ENCODE measurements at places on chromosomes 7 and 10. TPM values are rescaled to one million over a fixed set of nuclear protein-coding genes. Genes with fewer than 3 reads are reported as not detected.

DNA sequence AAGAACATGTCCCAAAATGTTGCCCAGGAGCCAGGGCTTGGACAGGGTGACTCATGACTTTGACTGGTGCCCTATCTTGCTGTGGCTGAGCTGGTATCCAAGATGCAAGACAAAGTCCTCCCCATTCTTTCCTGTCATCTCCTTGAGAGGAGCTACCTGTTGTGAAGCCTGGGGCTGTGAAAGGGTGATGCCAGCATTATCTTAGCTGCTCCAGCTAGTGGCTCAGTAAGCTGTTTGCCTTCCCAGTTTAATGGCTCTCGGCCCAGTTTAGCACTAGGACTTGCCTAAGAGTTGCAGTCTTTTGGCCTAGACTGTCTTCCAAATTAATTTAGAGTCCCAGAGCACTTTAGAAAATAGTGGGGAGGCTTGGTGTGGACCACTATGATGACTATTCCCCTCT, 424.3 kb upstream of the NRG3 start:
- no peak overlapping the region for H3K27ac ChIP-seq
- no peaks in the 10 kb centered on the region for H3K4me1 ChIP-seq
- H3K27me3 ChIP-seq = no peaks in the 10 kb centered on the region
- H3K4me3 ChIP-seq = no peak overlapping the region
- H3K36me3 ChIP-seq = no peaks in the 10 kb centered on the region
- no peak for DNase-seq

DNA sequence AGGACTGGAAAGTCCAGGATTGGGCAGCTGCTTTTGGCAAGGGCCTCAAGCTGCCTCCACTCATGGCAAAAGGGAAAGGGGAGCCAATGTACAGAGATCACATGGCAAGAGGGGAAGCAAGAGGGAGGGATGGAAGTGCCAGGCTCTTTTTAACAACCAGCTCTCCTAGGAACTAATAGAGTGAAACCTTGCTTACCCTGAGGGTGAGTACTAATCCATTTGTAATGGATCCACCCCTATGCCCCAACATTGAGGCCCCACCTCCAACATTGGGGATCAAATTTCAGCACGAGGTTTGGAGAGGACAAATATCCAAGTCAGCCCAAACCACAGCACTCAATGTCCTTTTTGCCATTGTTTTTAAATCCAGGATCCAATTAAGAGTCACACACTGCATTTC, 12.5 kb downstream of the HABP2 start:
- DNase-seq = no peak
- H3K36me3 ChIP-seq = no peaks in the 10 kb centered on the region
- H3K27ac ChIP-seq = no peak overlapping the region
- no peak overlapping the region for H3K4me3 ChIP-seq

GRCh38 chr7:3892686-3893085, 591.6 kb downstream of the SDK1 start:
- no peak overlapping the region for H3K27ac ChIP-seq
- H3K4me3 ChIP-seq = no peak overlapping the region
- no peak for DNase-seq
- H3K27me3 ChIP-seq = no peaks in the 10 kb centered on the region
- no peaks in the 10 kb centered on the region for H3K36me3 ChIP-seq
- H3K4me1 ChIP-seq = peaks cover 6% of the 10 kb centered on the region

LBX1 gene
- not detected for total RNA-seq

GRCh38 chr7:159091041-159091440, 53.6 kb downstream of the VIPR2 start:
- no peaks in the 10 kb centered on the region for H3K27me3 ChIP-seq
- H3K4me1 ChIP-seq = no peaks in the 10 kb centered on the region
- peak; percentile 57 for DNase-seq
- no peaks in the 10 kb centered on the region for H3K36me3 ChIP-seq
- no peak overlapping the region for H3K4me3 ChIP-seq
- no peak overlapping the region for H3K27ac ChIP-seq

DNA sequence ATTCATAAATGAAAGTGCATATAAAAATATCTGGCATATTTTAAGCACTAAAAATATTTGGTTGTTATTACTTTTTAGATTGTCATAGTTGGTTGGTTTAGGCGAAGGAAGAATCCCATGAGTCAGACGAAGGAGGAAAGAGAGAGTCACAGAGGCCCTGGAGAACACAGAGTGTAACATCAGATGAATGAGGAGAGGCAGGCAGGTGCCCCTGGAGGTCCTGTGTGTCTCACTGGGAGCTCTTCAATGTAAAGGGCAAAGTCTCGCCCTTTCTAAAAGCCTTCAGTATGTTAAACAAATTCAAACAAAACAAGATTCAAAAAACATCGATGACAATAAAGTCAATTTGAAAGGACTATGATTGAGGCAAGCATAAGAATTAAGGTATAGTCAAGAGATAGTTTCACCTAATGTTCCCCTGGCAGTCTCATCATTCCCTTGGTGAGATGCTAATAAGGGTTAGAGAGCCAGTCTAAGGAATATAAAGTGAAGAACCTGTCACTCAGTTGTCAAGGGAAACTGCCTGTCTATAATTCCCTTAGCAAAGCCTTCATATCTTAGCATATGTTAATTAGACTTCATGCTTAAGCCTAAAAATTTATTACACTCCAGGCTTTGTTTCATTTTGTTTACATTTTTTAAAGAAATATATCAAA, 194.3 kb downstream of the TPK1 start:
- no peaks in the 10 kb centered on the region for H3K36me3 ChIP-seq
- H3K4me1 ChIP-seq = no peaks in the 10 kb centered on the region
- H3K4me3 ChIP-seq = no peak overlapping the region

- no peak for DNase-seq
- H3K4me3 ChIP-seq = no peak overlapping the region
- H3K4me1 ChIP-seq = peaks cover 15% of the 10 kb centered on the region
- no peaks in the 10 kb centered on the region for H3K36me3 ChIP-seq
- no peaks in the 10 kb centered on the region for H3K27me3 ChIP-seq
Observed at GRCh38 chr10:12719365-12719764, 282.1 kb downstream of the CCDC3 start.

DNA sequence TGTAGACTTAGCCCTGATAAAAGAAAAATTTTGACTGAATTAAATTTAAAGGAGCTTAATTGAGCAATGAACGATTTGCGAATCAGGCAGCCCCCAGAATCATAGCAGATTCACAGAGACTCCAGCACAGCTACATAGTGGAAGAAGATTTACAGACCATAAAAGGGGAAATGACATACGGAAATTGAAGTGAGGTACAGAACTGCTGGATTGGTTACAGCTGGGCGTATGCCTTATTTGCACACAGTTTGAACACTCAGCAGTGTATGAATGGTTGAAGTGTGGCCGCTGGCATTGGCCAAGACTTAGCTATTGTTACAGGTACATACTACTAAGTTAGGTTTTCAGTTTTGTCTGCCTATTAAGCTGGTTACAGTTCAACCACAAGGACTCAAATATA, 433.5 kb upstream of the CELF2 start:
- H3K27me3 ChIP-seq = no peaks in the 10 kb centered on the region
- H3K4me3 ChIP-seq = no peak overlapping the region
- no peaks in the 10 kb centered on the region for H3K36me3 ChIP-seq
- H3K27ac ChIP-seq = no peak overlapping the region

- no peak overlapping the region for H3K4me3 ChIP-seq
- H3K27me3 ChIP-seq = no peaks in the 10 kb centered on the region
- H3K36me3 ChIP-seq = no peaks in the 10 kb centered on the region
Observed at GRCh38 chr7:146636581-146636980, 520.0 kb downstream of the CNTNAP2 start.

DNA sequence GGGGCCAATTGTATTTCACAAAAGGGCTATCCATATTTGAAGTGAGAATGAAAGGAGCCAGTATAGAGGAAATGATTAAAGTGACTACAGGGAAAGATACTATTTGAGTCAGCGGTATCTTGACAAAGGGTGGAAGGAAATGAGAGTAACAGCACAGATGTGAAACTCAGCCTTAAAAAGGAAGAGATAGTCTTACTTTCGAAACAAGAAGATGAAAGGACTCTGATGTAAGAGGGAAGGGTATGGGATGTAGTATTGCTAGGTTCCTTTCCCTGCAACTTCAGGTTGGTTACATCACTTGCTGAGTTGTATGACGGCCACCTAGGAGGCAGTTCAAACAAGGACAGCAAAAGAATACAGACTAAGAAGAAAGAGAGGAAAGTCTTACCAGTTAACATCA, 13.7 kb downstream of the CISD1 start:
- no peaks in the 10 kb centered on the region for H3K4me1 ChIP-seq
- H3K27ac ChIP-seq = peak overlapping the region; percentile 79
- no peaks in the 10 kb centered on the region for H3K27me3 ChIP-seq

DNA sequence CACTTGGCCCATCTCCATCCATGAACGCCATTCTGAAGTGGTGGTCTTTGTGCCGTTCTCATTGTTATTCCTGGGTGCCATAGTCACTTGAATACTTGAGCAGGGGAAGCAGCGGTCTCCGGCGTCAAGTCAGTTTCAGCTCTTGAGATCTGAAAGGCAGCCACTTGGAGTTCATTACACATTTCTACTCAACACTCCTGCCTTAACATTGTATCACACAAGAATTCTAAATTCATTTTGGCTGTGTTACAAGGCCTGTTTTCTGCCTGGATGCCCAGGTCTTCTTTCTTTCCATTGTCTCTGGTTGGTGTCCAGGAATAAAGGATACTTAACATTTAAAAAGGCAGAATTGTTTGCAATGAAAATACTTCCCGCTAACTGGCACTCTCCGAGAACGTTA, 69.0 kb upstream of the RAB11FIP2 start:
- H3K27ac ChIP-seq = no peak overlapping the region
- no peak overlapping the region for H3K4me3 ChIP-seq
- H3K4me1 ChIP-seq = no peaks in the 10 kb centered on the region
- no peaks in the 10 kb centered on the region for H3K27me3 ChIP-seq

ACTL6B gene
- total RNA-seq = not detected

- no peaks in the 10 kb centered on the region for H3K27me3 ChIP-seq
- H3K36me3 ChIP-seq = peaks cover 29% of the 10 kb centered on the region
- peaks cover 18% of the 10 kb centered on the region for H3K4me1 ChIP-seq
- DNase-seq = peak; percentile 95
- H3K27ac ChIP-seq = peak overlapping the region; percentile 99
- peak overlapping the region; percentile 98 for H3K4me3 ChIP-seq
Observed at GRCh38 chr10:73810735-73811465, 498 bp downstream of the NDST2 start.

SVOPL gene
- total RNA-seq = not detected

GRCh38 chr10:33660329-33660728, 325.9 kb upstream of the NRP1 start:
- H3K27me3 ChIP-seq = no peaks in the 10 kb centered on the region
- H3K36me3 ChIP-seq = no peaks in the 10 kb centered on the region
- no peak overlapping the region for H3K4me3 ChIP-seq
- DNase-seq = no peak
- H3K4me1 ChIP-seq = peaks cover 26% of the 10 kb centered on the region

- no peaks in the 10 kb centered on the region for H3K27me3 ChIP-seq
- H3K4me3 ChIP-seq = no peak overlapping the region
- DNase-seq = no peak
- H3K4me1 ChIP-seq = peaks cover 10% of the 10 kb centered on the region
- no peak overlapping the region for H3K27ac ChIP-seq
Observed at GRCh38 chr10:8437896-8438295, 383.4 kb downstream of the GATA3 start.

GRCh38 chr7:90817151-90817550, 221.0 kb downstream of the CDK14 start:
- DNase-seq = no peak
- no peak overlapping the region for H3K27ac ChIP-seq
- no peaks in the 10 kb centered on the region for H3K27me3 ChIP-seq
- H3K4me3 ChIP-seq = no peak overlapping the region

GRCh38 chr10:79022565-79023230, 46.1 kb upstream of the ZMIZ1 start:
- H3K4me3 ChIP-seq = no peak overlapping the region
- peaks cover 10% of the 10 kb centered on the region for H3K4me1 ChIP-seq
- peak; percentile 75 for DNase-seq
- no peaks in the 10 kb centered on the region for H3K36me3 ChIP-seq
- H3K27me3 ChIP-seq = no peaks in the 10 kb centered on the region
- no peak overlapping the region for H3K27ac ChIP-seq

GRCh38 chr7:13797545-13797944, 191.9 kb downstream of the ETV1 start:
- DNase-seq = no peak
- H3K4me1 ChIP-seq = no peaks in the 10 kb centered on the region
- H3K27me3 ChIP-seq = no peaks in the 10 kb centered on the region
- H3K36me3 ChIP-seq = no peaks in the 10 kb centered on the region

TMEM176B gene
- 74.1 TPM for total RNA-seq

GRCh38 chr7:116952635-116953371, 498 bp upstream of the ST7 start:
- peaks cover 40% of the 10 kb centered on the region for H3K4me1 ChIP-seq
- H3K36me3 ChIP-seq = no peaks in the 10 kb centered on the region
- peak overlapping the region; percentile 91 for H3K27ac ChIP-seq
- H3K4me3 ChIP-seq = peak overlapping the region; percentile 66
- no peaks in the 10 kb centered on the region for H3K27me3 ChIP-seq

- H3K27ac ChIP-seq = no peak overlapping the region
- H3K4me3 ChIP-seq = no peak overlapping the region
- H3K4me1 ChIP-seq = no peaks in the 10 kb centered on the region
- no peaks in the 10 kb centered on the region for H3K36me3 ChIP-seq
Observed at GRCh38 chr7:70856901-70857630, 274.9 kb upstream of the GALNT17 start.

CBX3 gene
- 91.1 TPM for total RNA-seq

GRCh38 chr10:89210794-89211425, 3.8 kb upstream of the CH25H start:
- H3K27ac ChIP-seq = no peak overlapping the region
- peaks cover 17% of the 10 kb centered on the region for H3K27me3 ChIP-seq
- H3K4me3 ChIP-seq = no peak overlapping the region
- H3K4me1 ChIP-seq = peaks cover 17% of the 10 kb centered on the region
- peaks cover 14% of the 10 kb centered on the region for H3K36me3 ChIP-seq

ACHE gene
- 5.6 TPM for total RNA-seq

DNA sequence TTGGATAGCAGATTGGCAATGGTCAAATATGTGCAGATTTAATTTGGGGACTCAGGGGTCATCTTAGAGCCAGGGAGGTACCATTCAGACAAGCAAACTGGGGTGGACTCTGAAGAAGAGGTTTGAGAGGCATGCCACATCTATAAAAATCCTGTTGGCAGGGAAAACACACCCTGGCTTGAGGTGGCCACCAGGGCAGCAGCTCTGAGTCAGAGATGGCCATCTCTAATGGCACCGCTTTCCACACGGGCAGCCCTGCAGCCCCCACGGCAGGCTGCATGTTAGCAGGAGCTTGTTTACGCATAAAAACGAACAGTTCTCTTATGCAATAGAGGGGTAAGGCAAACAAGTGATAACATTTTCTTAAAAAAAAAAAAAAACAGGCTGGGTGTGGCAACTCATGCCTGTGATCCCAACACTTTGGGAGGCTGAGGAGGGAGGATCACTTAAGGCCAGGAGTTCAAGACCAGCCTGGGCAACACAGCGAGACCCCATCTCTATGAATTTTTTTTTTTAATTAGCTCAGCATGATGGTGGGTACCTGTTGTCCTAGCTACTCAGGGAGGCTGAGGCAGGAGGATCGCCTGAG, 14.9 kb downstream of the DLG5 start:
- no peak overlapping the region for H3K27ac ChIP-seq
- H3K36me3 ChIP-seq = no peaks in the 10 kb centered on the region
- no peaks in the 10 kb centered on the region for H3K4me1 ChIP-seq
- H3K27me3 ChIP-seq = no peaks in the 10 kb centered on the region
- no peak for DNase-seq

GRCh38 chr7:18059171-18059570, 31.5 kb upstream of the PRPS1L1 start:
- H3K4me3 ChIP-seq = no peak overlapping the region
- no peak overlapping the region for H3K27ac ChIP-seq
- DNase-seq = no peak
- H3K4me1 ChIP-seq = no peaks in the 10 kb centered on the region
- H3K27me3 ChIP-seq = no peaks in the 10 kb centered on the region
- no peaks in the 10 kb centered on the region for H3K36me3 ChIP-seq

GRCh38 chr7:68694656-68695055, 903.6 kb upstream of the AUTS2 start:
- no peak overlapping the region for H3K4me3 ChIP-seq
- H3K27me3 ChIP-seq = no peaks in the 10 kb centered on the region
- no peak for DNase-seq
- H3K27ac ChIP-seq = no peak overlapping the region
- H3K4me1 ChIP-seq = no peaks in the 10 kb centered on the region

All from spleen (tissue), 13 donors.